ENCODE measurements at places on chromosomes 5 and 9.

GRCh38 chr5:4882186-4882585 is 257.9 kb upstream of the ADAMTS16 start:
- DNase-seq = no peak

GRCh38 chr9:127521919-127522304 is 70.6 kb downstream of the LRSAM1 start:
- DNase-seq = no peak

DNA sequence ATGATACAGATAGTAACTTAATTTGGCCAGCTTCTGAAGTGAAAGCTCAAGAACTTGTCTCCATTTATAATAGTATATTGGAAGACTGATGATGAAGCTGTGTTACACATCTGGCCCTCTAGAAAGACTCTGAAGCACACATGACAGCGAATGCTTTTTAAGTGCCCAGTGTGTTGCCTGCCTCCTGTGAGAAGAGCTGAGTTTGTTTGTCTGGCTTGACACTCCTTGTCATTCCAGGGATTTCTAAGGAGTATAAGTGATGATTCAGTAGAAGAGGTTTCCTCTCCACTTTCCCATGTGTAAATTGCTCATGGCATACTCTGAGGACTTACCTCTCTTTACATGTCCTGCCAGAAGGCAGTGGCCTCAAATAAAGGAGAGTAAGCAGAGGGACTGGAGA is 30.4 kb upstream of the LRRTM2 start:
- DNase-seq = no peak

DNA sequence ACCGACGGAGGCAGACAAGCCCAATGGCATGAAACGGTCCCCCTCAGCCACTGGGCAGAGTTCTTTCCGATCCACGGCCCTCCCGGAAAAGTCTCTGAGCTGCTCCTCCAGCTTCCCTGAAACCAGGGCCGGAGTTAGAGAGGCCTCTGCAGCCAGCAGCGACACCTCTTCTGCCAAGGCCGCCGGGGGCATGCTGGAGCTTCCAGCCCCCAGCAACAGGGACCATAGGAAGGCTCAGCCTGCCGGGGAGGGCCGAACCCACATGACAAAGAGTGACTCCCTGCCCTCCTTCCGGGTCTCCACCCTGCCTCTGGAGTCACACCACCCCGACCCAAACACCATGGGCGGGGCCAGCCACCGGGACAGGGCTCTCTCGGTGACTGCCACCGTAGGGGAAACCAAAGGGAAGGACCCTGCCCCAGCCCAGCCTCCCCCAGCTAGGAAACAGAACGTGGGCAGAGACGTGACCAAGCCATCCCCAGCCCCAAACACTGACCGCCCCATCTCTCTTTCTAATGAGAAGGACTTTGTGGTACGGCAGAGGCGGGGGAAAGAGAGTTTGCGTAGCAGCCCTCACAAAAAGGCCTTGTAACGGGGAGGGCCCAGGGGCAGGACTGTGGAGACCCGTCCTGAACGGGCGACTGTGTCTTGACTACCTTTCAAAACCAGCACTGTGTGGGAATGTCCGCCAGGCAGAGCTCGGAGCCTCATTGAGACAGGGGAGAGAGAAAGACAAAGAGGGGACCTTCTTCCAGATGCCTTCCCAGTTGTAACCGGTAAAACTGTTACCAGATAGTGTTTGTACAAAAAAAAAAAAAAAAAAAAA is 29.9 kb downstream of the CD180 start:
- DNase-seq = no peak

DNA sequence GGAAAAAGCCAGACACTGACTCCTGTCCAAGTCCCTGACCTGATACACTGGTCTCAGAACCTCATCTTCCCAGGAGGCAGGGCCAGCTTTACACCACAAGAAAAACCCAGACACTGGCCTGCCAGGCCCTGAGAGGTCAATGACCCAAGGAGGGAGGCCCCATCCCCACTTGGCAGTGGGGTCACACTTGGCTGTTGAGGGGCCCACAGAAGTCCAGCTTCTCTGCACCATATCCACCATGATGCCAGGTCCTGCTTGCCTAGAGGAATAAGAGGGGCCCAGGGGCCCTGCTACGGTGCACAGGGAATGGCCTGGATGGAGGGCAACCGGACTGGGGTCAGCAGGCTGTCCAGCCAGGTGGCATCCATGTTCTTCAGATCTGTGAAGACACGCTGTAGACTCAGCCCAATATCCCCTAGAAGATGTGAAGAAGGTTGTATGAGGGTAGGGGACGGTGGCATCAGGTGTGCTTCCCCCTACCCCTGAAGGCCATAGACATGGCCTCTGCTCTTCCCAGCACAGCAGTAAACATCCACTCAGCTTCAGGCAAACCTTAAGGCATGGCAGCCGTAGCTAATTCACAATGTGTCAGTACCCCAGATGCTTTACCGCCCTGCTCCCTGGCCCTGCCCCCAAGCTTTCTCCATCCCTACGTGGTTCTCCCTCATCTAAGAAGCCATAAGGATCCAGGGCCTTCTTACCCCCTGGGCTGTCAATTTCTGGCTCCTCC is 6.7 kb downstream of the IRF1 start:
- DNase-seq = no peak

DNA sequence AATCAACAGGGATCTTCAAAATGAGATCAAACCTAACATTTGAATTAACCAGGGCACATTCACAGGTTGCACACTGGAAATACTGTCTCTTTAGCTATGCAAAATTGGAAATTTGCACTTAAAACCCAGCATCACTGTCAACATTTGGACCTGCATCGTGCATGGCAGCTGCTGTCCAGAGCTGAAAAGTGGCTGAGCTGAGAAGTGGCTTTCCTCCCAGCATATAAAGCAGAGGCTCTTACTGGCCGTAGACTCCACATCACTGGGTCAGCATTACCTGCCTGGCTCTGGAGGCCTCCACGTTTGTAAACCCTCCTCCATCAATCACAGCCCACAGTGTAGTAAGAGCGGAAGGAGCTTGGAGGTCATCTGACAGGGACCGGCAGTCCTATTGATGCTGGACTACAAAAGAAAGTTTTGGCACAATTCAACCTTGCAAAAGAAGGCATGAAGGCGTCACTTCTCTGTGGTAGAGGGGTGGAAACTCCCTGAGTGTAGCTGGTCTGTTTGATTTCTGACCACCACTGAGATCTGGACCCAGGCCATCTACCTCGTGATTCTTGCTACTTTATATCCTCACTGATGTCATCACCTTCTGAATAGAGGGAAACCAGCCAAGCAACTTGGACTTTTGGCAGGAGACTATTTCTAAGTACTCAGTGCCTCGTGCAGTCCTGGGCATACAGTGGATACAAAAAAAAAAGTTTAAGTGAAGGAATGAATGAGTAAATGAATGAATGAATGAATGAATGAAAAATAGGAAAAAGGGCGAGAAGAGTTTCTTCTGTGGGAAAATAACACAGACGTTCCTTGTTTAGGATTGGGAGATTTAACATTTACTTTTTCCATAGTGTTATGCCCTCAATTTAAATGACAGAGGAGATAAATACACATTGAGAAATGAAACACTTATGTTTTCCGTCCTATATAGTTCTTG is 14.8 kb downstream of the RASEF start:
- no peak for DNase-seq

DNA sequence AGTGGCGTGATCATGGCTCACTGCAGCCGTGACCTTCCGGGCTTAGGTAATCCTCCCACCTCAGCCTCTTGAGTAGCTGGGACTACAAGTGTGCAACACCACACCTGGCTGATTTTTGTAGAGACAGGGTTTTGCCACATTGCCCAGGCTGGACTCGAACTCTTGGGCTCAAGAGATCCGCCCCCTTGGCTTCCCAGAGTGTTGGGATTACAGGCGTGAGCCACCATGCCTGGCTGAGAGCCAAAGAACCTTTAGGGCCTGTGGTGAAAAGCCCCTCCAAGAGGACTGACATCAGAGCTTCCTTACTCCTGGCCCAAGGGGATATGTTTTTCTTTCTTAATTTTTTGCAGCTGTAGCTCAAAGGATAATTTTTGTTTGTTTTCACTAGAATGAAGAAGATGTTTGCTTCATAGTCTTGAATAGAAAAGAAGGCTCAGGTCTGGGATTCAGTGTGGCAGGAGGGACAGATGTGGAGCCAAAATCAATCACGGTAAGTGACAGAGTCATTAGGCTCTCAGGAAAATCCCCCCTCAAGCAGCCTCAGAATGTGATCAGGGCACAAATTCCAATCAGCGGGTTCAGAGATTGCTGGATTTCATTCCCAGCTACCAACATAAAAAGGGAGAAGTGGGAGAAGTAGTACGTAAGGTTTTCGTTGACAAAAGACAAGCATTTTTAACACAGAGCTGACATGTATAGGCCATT is 77.1 kb downstream of the GOLPH3 start:
- no peak for DNase-seq

GRCh38 chr9:69071059-69071458 is 35.5 kb downstream of the FXN start:
- DNase-seq = no peak

GRCh38 chr5:1172007-1172581 is 29.3 kb upstream of the SLC6A19 start:
- no peak for DNase-seq

Measured in umbilical cord (tissue), 2 donors.